ENCODE measurements at places on chromosomes 1 and 21.

- peak; percentile 0 for DNase-seq
Observed at GRCh38 chr1:30437059-30437576, 286.3 kb downstream of the MATN1 start.

GRCh38 chr21:46515109-46515508 is 56.4 kb downstream of the DIP2A start:
- no peak for DNase-seq

DNA sequence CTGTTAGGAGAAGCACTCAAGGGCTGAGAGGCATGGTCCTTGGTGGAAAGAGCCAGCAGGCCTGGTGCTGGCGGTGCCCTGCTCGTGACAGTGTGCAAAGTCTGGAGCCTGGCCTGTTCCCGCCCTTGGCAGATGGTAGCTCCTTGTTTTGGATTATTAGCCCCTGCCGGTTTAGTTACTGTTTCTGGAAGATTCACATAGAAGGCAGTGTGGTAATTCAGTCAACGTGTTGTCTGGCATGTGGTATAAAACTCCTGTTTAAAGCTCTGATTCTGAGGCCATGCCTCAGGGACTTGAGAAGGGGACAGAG is 6.8 kb downstream of the PKNOX1 start:
- DNase-seq, result peak; percentile 19

DNA sequence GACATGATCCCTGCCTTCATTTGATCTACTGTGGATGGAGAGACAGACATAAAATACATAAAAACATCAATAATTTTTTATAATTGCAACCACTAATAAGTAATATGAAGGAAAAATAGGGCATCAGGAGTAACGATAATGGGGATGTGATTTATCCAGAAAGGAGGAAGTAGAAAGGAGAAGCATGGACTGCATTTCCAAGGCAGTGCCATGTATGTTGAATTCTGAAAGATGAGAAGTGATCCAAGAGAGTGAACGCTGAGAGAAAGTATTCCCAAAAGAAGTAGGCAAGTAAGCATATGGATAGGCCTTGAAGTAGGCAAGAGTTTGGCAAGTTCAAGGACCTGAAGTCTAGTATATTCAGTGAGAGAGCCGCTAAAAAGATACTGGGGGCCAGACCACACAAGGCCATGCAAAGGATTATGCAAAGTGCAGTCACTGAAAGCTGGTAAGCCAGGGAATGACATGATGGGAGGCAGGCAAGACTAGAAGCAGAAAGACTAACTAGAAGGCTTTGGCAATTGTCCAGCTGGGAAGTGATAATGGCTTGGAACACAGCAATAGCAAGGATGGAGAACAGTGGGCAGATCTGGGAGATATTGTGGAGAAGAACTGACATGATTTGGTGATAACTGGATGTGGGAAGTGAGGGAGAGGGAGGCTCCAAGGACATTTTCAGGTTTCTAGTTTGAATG is 85.9 kb downstream of the TM2D1 start:
- DNase-seq, result no peak

- no peak for DNase-seq
Observed at GRCh38 chr1:23741609-23742008, 1.7 kb upstream of the ELOA start.

DNA sequence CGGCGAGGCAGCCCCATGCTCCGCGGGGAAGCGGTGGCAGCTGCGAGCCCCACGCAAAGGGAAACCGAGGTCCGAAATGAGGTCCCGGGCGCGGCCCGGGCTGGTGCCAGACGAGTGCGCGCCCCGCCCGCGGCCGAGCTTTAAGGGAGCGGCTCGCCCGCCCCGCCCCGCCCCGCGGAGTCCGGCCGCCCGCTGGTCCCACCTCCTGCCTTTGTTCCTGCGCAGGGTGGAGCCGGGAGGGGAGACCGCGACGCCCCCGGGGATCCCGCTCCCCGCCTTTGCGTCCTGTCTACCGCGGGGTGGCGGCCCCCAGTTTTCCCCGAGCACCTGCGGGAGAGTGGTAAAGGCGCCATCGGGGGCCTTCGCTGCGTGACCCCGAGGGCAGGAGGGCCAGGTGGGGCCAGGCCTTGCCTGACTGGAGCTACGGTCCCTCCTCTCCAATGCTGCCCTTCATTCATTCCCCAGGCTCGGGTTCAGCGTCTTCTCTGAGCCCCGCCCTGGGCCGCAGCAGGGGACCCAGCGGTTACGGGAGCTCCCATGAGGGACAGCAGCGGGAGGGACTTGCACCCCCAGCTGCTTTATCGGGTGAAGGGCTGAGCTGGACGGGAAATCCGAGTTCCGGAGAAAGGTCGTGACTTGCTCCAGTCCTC is at the start of gene HES2:
Gene HES2, minus strand, starts transcription at position 116 of the 650 bp plus-strand sequence. Its CDS starts 99 bp downstream, at position 17.
- DNase-seq, result peak; percentile 73

DNA sequence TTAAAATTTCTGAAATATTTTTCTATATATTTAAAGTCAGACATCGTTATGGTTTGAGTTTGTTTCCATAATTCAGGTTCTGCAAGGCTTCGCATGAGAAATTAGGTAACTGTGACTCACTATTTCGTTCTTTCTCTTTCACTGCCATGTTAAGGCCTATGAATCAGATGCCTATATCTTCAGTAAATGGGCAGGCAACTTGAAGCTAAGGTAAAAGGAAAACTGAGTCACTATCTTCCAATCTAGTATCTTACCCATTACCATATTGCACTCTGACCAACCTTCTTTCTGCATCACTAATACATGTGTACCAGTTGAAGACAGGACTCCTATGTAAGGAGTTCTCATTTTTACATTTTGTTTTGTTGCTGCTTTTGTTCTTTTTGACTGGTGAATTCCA is 37.8 kb downstream of the PYHIN1 start:
- no peak for DNase-seq

GRCh38 chr1:161139766-161140165 is 7.3 kb upstream of the DEDD start:
- peak; percentile 52 for DNase-seq

DNA sequence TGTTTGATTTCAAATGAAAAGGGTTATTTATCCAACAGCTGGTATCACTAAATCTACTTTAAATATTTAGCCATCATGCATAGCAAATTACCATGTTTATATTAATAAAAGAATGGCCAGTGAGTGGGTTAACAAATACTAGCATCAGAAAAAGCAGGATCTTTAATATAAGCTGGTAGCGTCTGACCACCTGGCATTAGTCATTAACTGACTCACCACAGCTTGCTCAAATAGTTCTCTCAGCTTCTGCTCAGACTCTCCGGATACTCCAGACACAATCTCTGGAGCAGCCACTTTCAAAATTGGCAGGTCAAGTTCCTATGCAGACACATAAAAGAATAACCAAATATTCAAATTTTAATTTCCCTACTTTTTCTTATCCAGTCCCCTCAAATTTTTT is 29.6 kb downstream of the NVL start:
- peak; percentile 61 for DNase-seq

GRCh38 chr1:11842154-11843041 is 5.2 kb downstream of the NPPA start:
- no peak for DNase-seq

Data from AG20443 (cell line).